ENCODE measurements at places on chromosomes 2 and 18.

- no peak for DNase-seq
Observed at GRCh38 chr2:70458661-70459060, 95.0 kb downstream of the TGFA start.

GRCh38 chr18:11981543-11982366, 448 bp downstream of the IMPA2 start:
- DNase-seq: peak; percentile 12

DNA sequence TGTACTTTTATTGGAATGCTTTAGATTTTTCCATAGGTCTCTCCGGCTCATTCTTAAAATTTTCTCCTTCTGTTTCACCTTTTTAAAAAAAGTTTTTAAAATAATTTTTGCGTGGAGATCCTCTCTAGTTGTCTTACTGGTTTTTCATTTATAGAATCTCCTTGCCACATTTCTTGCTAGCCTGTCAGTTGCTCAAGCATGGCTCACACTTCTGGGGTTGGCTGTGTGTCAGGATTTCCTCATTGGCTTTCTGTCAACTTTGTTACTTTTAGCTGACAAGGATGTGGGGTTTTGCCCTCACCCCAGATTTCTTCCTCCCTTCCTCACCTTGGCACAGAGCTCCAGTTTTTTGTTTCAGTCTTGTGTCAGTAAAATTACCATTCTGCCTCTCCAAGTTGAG, 124.6 kb downstream of the ZNF407 start:
- peak; percentile 52 for DNase-seq

- DNase-seq: no peak
Observed at GRCh38 chr2:46490521-46491141, 11.3 kb downstream of the TMEM247 start.
